ENCODE measurements at places on chromosomes 11 and 22.
A peak's percentile ranks its signal among the peaks of the same experiment; 100 is the strongest.

- no peaks in the 10 kb centered on the region for H3K36me3 ChIP-seq
- no peak overlapping the region for H3K27ac ChIP-seq
- no peaks in the 10 kb centered on the region for H3K27me3 ChIP-seq
Measured at GRCh38 chr22:24848559-24849168, 42.7 kb downstream of the SGSM1 start.

- H3K4me1 ChIP-seq = peaks cover 3% of the 10 kb centered on the region
- H3K27me3 ChIP-seq = no peaks in the 10 kb centered on the region
- H3K4me3 ChIP-seq = no peak overlapping the region
- no peaks in the 10 kb centered on the region for H3K36me3 ChIP-seq
Measured at GRCh38 chr11:100890789-100891188, 203.7 kb downstream of the ARHGAP42 start.

DNA sequence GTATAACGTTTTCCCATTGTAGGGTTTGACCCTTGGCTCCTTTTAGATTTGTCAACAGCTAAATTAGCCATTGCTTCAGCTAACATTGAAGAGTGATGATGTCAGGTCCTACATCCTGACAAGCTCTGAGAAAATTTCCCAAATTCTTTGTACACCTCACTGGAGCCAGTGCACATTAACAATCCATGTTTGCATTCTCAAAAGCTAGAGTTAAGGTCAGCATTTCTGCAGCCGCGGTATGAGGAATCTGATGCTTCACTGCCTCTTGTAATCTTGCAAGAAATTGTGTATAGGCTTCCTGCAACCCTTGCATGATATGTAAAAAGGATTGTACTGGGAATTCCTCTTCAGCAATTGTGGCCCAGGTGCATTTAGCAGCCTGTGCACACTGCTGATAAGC lies 33.1 kb upstream of the NCAM1 start:
- no peak overlapping the region for H3K4me3 ChIP-seq
- H3K36me3 ChIP-seq = no peaks in the 10 kb centered on the region
- H3K4me1 ChIP-seq = no peaks in the 10 kb centered on the region
- no peaks in the 10 kb centered on the region for H3K27me3 ChIP-seq

DNA sequence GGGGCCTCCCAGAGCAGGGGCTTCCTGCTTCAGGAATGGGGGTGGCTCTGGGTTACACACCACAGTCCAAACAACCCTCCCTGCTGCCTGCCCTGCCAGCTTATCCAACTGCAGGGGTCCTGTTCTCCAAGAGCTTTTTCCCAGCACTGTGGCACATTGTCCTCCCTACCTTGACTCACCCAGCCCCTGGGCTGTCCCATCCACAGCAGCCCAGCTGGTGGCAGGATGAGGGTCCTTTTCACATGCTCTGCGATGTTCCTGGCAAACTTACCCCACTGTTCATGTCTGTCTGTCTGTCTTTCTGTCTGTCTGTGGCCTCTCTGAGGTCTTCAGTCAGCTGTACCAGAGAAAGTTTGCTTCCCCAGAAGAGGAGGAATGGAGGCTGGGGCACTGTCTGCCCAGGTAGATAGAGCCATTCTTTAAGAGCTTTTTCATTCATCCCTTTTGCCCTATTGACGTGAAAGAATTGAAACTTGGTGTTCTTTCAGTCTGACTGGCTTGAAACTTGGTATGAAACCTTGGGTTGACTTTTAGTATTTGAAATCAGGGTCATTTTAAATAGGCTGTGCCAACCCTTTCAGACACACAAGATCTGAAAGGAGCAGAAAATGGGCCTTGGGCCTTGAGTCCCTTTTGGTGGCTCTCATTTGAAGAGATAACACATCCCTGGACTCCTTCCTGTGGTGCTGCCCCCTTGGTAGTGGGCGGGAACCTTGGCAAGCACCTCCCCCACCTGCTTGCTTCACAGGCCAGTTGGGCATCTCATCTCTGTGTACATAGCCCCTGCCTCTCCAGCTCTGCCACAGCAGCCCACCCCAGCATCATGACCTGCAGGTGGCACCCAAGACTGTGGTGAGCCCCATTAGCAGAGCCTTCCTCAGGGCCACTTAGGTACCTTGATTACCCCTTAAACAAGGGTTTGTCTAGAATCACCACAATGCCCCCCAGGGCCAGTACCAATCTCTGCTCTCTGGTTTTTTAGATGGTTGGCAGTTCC lies 74.6 kb upstream of the SUSD2 start:
- no peaks in the 10 kb centered on the region for H3K27me3 ChIP-seq
- DNase-seq = no peak
- H3K36me3 ChIP-seq = peaks cover 11% of the 10 kb centered on the region
- H3K4me1 ChIP-seq = peaks cover 5% of the 10 kb centered on the region
- H3K4me3 ChIP-seq = no peak overlapping the region

GRCh38 chr11:44916801-44917385 lies 33.8 kb downstream of the TP53I11 start:
- no peak overlapping the region for H3K4me3 ChIP-seq
- H3K36me3 ChIP-seq = no peaks in the 10 kb centered on the region
- no peaks in the 10 kb centered on the region for H3K4me1 ChIP-seq
- no peaks in the 10 kb centered on the region for H3K27me3 ChIP-seq
- no peak for DNase-seq
- no peak overlapping the region for H3K27ac ChIP-seq

GRCh38 chr11:56531856-56532255 lies 11.2 kb downstream of the OR5M11 start:
- H3K4me3 ChIP-seq = no peak overlapping the region
- H3K27me3 ChIP-seq = no peaks in the 10 kb centered on the region
- H3K4me1 ChIP-seq = no peaks in the 10 kb centered on the region
- no peak for DNase-seq

- H3K27ac ChIP-seq = no peak overlapping the region
- H3K27me3 ChIP-seq = no peaks in the 10 kb centered on the region
- no peak for DNase-seq
- H3K4me1 ChIP-seq = no peaks in the 10 kb centered on the region
Measured at GRCh38 chr11:31780480-31780971, 30.6 kb downstream of the PAX6 start.

GRCh38 chr22:25741692-25742626 lies at the start of gene MYO18B:
TSS of gene MYO18B (plus strand) at chr22:25742188. CDS start at chr22:25761093, 18,905 bp downstream.
- no peak within 1 kb of the TSS for H3K4me3 ChIP-seq
- no peaks in the 10 kb centered on the region for H3K4me1 ChIP-seq
- H3K27ac ChIP-seq = no peak within 1 kb of the TSS
- DNase-seq = no peak
- no peaks in the 10 kb centered on the region for H3K27me3 ChIP-seq
- no peaks in the 10 kb centered on the region for H3K36me3 ChIP-seq

DNA sequence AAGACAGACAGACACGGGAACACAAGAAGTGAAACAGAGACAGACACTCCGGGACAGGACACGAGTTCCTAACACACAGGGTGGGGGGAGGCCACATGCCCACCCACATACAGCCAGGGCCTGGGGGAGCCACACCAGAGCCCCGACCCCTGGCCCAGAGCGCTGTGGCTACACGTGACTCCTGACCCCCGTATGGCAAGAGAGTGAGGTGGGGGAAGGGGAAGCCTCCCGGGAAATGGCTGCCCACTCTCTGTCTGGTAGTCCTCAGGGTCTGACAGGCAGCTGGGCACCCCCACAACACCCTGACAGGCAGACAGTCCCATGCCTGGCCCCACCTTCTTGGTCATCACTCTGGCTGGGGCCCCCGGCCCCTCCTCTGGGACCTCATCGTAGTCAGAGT lies 38.6 kb upstream of the PDE2A start:
- peak; percentile 81 for DNase-seq
- peak overlapping the region; percentile 58 for H3K27ac ChIP-seq
- H3K27me3 ChIP-seq = no peaks in the 10 kb centered on the region

- DNase-seq = no peak
- no peaks in the 10 kb centered on the region for H3K36me3 ChIP-seq
- no peak overlapping the region for H3K4me3 ChIP-seq
- H3K4me1 ChIP-seq = no peaks in the 10 kb centered on the region
- H3K27ac ChIP-seq = no peak overlapping the region
- no peaks in the 10 kb centered on the region for H3K27me3 ChIP-seq
Measured at GRCh38 chr11:7688238-7688826, 15.0 kb upstream of the CYB5R2 start.

DNA sequence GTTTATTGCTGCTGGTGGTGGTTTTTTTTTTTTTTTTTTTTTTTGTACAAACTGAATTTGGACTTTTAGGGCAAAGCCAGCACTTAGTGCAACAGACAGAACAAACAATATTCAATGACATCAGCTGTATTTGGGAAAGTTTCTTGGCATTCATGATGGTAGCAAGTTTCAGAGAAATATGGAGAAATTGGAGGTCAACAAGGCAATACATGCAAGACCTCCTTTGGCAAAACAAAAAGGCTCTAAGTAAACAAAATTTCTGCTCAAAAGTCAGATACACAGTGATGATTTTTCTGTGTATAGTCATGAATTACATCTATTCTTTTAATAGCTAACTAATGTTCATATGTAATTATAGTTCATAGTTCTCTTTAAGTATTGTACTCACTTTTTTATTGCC lies 612.5 kb upstream of the LUZP2 start:
- no peak overlapping the region for H3K27ac ChIP-seq
- no peaks in the 10 kb centered on the region for H3K27me3 ChIP-seq
- no peaks in the 10 kb centered on the region for H3K36me3 ChIP-seq
- no peak overlapping the region for H3K4me3 ChIP-seq
- no peak for DNase-seq

- H3K27me3 ChIP-seq = no peaks in the 10 kb centered on the region
- no peak overlapping the region for H3K27ac ChIP-seq
- H3K4me3 ChIP-seq = no peak overlapping the region
- no peaks in the 10 kb centered on the region for H3K36me3 ChIP-seq
- DNase-seq = peak; percentile 17
Measured at GRCh38 chr22:48907591-48907990, 920.1 kb downstream of the BRD1 start.

DNA sequence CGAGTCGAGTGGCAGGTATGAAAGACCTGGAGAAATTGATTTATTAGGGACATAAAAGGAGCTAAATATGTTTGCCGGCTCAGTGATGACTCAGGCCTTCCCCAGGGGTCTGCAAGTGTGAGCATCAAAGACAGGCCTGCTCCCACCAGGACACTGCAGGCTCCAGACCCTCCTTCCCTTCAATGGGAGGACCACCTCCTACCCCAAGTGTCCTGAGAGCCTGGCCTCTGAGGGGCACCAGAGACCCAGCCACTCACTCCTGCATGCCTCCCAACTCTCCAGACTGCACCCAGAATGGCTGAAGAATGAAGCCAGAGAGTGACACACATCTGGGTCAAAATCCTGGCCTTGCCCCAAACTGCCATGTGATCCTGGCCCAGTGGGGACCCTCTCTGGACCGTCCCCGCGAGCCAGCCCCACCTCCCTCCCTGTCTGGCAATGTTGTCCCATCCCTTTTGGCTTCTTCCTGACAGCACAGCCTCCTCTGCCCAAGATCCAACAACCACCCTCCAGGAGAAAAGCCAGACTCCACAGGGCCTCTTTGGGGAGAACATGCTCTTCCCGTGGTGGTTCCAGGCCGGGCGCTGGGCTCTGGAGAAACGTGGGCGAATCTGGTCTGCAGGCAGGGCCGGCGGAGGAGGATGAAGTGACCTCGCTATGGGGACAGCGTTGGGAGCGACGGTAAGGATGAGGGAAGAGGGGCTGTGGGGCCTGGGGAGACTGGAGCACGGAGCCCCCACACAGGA lies 36.2 kb downstream of the CYTH4 start:
- DNase-seq = no peak
- no peak overlapping the region for H3K27ac ChIP-seq
- H3K4me1 ChIP-seq = peaks cover 10% of the 10 kb centered on the region
- peaks cover 8% of the 10 kb centered on the region for H3K27me3 ChIP-seq

DNA sequence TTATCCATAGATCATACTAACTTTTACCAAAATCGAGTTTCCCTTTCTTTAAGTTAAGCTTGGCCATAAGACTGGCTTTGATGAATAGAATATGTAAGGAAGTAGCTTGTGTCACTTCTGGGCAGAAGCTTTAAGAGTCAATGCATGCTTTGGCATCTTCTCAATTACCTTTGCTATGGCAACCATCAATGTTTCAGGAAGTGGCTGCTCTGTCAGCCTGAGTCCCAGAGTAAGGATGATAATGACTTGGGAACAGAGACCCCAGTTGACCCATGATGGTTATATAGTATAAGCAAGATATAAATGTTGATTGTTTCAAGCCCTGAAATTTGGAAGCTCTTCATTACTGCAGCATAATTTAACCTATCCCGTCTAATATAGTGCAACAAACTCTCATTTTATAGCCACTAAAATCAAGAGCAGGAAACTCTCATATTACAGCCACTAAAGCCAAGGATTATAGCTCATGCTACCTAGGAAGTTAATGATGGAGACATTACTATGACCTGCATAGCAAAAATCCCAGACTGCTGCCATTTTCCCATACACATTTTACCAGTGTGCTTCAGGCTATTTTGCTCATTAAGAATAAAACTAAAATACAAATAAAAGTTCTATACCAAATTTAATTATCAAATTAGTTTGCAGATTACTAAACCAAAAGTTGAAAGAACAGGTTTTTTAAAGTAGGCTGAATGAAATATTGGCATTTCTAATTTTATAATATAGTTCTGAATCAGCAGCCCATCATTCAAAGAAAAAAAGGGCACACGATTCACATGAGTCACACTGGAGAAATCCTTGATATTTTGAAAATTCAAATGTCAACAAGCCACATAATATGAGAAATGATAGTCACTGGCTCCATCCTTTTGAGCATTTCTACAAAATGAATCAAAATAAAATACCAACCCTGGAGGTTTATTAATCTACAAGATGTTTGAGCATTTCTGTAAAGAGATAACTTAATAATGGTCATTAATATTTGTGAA lies 23.8 kb downstream of the FSHB start:
- H3K36me3 ChIP-seq = no peaks in the 10 kb centered on the region
- DNase-seq = no peak
- H3K27me3 ChIP-seq = no peaks in the 10 kb centered on the region
- no peak overlapping the region for H3K4me3 ChIP-seq
- no peak overlapping the region for H3K27ac ChIP-seq

GRCh38 chr11:10524471-10524870 lies 16.5 kb downstream of the RNF141 start:
- H3K4me1 ChIP-seq = no peaks in the 10 kb centered on the region
- H3K27ac ChIP-seq = no peak overlapping the region
- no peak overlapping the region for H3K4me3 ChIP-seq
- no peaks in the 10 kb centered on the region for H3K27me3 ChIP-seq

DNA sequence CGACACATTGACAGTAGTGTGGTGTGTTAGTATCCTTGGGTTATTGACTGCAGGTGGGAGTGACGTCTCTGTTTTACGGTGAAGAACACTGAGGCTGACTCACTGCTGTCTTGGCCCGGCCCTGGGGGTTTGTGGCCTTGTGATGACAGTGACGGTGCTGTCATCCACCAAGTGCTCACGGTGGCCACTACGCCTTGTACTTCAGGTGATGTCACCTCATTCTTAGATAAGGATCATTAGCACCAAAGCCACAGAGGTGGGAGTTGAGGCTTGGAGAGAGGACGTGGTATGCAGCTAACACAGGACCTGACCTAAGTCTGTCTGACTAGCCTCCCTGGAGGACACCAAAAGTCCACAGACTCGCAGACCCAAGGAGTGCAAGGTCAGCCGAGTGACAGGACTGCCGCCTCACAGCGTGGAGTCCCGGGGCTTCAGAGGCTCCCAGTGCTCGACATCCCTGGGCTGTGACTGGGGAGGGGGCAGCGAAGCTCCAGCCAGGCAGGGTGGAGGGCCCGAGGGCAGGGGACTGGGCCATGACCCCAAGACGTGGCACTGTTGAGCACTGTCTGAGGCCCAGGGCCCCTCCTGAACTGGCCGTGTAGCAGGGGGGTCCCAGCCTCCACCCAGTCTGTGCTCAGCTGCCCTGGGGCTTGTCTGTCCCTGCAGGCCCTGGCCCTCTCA lies 56.5 kb downstream of the NAT10 start:
- H3K36me3 ChIP-seq = no peaks in the 10 kb centered on the region
- no peaks in the 10 kb centered on the region for H3K27me3 ChIP-seq
- no peak overlapping the region for H3K27ac ChIP-seq
- no peak for DNase-seq
- no peak overlapping the region for H3K4me3 ChIP-seq
